SW 1271 (cell line): ENCODE measurements at places on chromosomes 7 and 10.

- no peak for DNase-seq
Measured at GRCh38 chr10:129441372-129442009, 25.6 kb upstream of the MGMT start.

DNA sequence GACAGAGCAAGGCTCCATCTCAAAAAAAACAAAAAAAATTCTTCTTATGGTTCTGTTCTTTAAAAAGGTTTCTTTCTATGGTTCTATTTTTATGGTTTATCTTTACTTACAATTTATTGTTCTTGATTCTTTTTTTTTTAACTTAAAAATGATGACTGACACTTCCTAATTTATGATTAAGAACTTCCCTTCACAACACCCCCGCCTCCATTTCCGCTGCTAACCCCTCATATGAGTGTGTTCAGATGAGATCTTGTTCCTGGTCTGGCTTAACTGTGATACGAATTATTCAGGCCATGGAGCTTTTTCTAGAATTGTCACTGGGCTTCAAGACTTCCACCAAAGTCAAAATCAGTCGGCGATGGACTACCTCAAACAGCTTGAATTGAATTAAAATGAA lies 33.9 kb downstream of the PTER start:
- no peak for DNase-seq

- DNase-seq = no peak
Measured at GRCh38 chr7:135914346-135914745, 62.8 kb downstream of the MTPN start.

- no peak for DNase-seq
Measured at GRCh38 chr7:93574646-93575554, at the start of gene CALCR. Gene CALCR (minus strand): TSS chr7:93574724. CDS start chr7:93486981, 87,743 bp downstream.

DNA sequence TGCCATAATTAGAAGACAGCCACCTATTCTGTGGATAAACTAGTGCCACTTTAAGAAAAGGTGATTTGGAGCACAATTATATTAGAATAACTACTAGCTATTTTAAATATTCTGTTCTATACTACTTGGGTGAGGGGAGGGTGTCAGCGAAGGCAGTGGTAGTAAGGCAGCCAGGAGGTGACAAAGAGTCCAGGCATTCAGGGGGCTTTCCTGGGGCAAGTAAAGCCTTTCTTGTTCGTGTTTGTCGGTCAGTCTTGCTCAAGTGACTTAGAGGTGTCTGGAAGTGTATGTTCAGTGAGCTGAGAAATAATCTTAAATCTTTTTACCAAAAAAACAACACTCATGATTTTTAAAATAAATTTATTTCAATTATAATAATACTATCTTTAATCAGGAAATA lies 34.4 kb downstream of the ADD3 start:
- no peak for DNase-seq

- DNase-seq = no peak
Measured at GRCh38 chr7:126996659-126997058, 256.1 kb downstream of the GRM8 start.
